ENCODE measurements at places on chromosomes 11 and 22.

- DNase-seq: no peak
These were observed 86.5 kb upstream of the CLDN5 start for GRCh38 chr22:19610518-19611253.

DNA sequence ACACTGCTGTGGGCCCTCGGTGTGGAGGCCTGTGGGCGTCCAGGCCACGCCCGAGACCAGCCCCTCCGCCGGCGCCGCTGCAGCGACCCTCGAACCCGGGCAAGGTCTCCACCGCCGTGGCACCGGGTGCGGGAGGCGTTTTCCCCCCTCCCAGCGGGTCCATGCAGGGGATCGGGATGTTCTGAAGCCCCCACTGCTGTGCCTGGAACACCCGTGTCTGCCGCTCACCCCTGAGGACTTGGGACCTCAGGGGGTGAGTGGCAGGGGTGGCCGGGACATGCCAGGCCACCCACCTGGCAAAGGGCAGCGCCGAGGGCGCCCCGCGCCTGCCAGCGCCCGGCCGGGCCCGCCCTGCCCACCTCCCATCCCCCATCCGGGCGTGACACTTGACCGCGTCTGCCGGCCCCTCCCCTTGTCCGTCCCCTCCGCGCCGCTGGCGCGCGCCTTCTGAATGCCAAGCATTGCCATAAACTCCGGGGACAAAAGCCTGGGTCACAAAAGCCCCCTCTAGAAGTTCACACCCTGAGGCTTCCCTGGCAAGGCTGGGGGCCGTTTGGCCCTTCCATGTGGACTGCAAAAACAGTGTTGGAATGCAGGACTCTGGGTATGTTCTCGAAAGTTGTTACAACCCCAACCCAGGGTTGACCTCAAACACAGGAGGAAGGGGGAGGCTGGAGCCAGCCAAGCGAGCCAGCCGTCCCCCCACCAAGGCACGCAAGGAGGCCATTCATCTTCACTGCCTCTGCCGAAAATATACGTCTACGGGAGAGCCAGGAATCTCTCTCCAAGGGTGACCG lies 819 bp upstream of the KCNQ1OT1 start:
- DNase-seq: peak; percentile 41

- DNase-seq: peak; percentile 32
These were observed 179.2 kb downstream of the DBX1 start for GRCh38 chr11:19980957-19981669.

GRCh38 chr22:23130697-23131096 lies 11.1 kb downstream of the RSPH14 start:
- DNase-seq: no peak

DNA sequence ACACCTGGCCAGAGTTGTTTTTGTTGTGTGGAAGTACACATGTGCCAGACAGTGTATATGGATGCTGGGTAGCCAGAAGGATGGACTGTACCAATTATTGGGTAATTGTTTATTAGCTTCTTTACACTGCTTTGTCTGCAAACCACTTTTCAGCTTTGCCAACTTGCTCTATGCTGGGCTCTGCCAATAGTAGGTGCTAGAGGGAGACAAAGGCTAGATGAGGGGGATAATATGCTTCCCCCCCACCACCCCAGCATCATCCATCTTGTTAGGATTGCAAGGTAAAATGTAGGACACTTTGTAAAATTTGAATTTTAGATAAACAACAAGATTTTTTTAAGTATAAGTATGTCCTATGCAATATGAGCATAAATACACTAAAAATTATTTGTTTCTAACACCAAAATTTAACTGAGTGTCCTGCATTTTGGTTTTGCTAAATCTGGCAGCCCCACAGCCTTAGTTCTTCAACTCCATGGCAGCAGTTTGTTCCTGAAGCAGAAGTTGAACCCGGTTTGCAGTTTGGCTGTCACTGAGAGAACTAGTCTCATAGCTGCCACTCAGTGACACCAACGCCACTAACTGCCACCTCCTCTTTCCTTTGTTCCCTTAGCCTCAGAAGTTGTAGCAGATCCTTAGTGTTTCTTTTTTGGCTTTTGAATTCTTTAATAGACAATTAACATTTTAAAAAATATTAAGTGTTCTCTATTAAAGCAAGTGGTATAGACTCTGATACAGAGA lies 78.8 kb downstream of the CCDC81 start:
- DNase-seq: no peak

DNA sequence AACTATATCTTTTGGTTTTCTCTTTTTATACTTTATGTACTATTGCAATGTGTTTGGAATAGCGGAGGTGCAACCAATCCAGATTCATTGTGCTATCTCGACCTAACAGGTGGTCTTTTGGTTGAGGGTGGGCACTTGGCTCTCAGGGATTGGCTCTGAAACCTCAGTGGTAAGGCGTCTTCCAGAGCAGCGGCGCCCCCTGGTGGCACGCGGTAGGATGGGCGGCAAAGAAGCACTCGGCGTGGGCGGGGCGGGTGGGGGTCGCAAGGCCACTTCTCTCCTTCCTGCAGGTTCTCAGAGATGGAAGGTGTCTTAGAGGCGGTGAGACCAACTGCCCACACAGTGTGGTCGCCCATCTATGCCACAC lies 19.2 kb upstream of the PLET1 start:
- DNase-seq: peak; percentile 71

- DNase-seq: no peak
These were observed 26.0 kb upstream of the FLI1 start for GRCh38 chr11:128667873-128668272.

GRCh38 chr11:7965386-7965785 lies at the start of gene NLRP10:
Gene NLRP10 (minus strand): TSS chr11:7965447. CDS start chr11:7963495, 1,952 bp downstream.
- no peak for DNase-seq

Data from lung microvascular endothelial cell (primary cell).